Fibroblast of gingiva (primary cell): ENCODE measurements at places on chromosomes 13 and 19.

DNA sequence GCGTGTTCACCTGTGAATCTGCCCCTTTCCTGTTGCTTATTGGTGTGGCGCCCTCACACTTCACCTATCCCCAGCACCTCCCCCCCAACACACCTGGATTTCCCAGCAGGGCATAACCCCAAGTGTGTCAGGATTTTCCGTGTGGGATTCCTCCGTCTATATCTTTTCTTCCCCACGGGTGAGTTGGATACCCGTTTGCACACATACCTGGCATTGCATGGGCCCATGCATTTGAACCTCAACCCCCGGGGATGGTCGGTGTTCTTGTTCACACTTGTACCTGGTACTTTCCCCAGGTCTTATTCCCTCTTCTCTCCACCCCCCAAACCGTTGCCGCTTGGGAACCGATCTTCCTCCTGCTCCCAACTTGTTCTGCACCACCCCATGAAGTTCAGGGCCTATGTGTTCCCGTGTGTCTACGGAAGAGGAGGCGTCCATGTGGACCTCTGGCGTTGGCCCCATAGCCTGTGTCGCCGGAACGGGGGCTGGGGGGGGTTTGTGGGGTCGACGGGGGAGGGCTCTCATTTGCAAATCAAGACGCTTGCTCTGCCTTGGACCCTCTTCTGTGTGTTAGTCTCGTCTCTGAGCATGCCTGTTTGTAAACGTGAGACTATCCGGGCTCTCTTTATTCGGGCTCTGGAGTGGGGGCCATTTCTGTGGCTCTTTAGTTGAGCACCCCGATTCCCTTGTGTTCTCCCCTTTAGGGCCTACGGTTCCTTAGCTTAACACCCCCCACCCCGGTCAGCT, 1.7 kb downstream of the PRR12 start:
- no peak for DNase-seq

- DNase-seq = no peak
These were observed 35.9 kb downstream of the ELF1 start for GRCh38 chr13:40983259-40983658.

GRCh38 chr13:80086304-80086721, 254.6 kb downstream of the SPRY2 start:
- no peak for DNase-seq

GRCh38 chr19:12720851-12721655, 2.7 kb downstream of the TNPO2 start:
- no peak for DNase-seq

- DNase-seq = no peak
These were observed 21.3 kb upstream of the EPHX3 start for GRCh38 chr19:15253513-15253912.

- peak; percentile 75 for DNase-seq
These were observed 196.1 kb upstream of the MAB21L1 start for GRCh38 chr13:35672611-35673010.

DNA sequence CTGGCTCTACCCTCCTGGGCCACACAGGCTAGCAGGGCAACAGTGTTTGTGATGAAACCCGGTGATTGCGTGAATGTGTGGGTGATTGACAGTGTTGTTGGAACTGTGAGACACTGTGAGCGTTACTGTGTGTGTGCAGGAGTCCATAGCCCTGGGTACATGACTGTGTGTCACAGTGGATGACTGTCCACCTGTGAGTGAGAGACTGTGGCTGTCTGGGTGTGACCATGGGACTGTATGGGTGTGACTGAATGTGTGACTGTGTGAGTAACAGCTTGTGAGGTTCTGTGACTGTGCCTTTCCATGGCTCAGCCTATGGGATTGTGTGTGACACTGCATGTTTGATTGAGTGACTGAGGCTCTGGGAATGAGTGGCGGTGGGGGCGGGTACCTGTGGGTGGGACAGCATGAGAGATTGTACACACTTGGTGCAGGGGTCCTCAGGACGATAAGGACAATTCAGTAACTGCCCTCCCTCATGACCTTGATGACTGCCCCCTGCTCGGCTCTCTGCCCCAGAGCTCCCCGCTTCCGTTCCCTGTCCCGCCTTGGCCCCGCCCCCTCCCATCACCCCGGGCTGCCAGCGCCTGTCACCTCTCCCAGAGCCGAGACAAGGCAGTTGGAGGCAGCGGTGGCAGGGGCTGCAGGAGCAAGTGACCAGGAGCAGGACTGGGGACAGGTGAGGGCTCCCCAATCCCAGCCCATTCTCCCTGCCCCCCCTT, at the start of gene GIPR:
GIPR (plus strand) TSS at position 602 of the 722 bp plus-strand sequence. CDS start 1,300 bp downstream, outside the sequence.
- no peak for DNase-seq

DNA sequence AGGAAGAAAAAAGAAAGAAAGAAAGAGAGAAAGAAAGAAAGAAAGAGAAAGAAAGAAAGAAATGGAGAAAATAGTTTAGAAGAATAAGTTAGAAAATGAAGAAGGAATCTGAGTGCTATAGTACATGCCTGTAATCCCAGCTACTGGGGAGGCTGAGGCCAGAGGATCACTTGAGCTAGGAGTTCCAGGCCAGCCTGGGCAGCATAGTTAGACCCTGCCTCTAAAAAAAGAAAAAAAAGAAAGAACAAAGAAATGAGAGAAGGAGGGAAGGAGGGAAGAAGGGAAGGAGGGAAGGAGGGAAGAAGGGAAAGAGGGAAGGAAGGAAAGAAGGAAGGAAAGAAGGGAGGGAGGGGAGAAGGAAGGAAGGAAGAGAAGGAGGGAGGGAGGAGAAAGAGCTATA, 1339.8 kb downstream of the OLFM4 start:
- no peak for DNase-seq

GRCh38 chr13:99062593-99062992, 84.7 kb upstream of the DOCK9 start:
- DNase-seq = peak; percentile 74

GRCh38 chr13:72534951-72535640, 192.3 kb downstream of the MZT1 start:
- DNase-seq = no peak

GRCh38 chr19:28504139-28504538, 708.8 kb downstream of the UQCRFS1 start:
- no peak for DNase-seq

DNA sequence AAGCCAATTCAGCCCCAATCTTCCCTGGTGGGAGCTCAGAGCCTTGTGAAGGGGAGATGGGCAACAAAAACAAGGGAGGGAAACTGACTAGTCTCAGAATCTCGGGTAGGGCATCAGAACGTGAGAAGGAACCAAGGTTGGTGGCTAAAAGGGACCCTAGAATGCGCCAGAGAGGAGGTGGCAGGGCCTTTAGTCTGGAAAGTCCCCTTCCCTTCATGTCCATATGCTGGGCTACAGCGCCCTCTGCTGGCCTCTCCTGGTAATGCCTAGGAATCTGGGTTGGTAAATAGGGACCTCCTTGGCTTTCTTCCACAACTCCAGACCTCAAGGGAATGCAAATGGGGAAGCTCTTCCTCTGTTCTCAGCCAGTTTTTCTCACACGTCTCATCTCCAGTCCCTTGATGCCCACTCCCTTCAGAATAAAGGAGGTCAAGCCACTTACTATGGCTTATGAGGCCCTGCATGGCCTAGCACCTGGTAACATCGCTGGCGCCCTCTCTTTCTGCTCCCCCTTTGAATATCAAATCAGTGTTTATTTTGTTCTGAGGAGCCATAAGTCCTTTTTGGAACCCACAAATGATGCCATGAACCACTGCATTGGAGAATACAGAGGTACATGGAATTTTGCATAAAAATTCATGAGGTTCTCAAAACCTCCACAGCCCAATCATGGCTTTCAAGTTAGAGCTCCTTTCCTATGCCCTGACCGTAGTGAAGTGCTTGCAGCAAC, 1.4 kb upstream of the CCDC97 start:
- DNase-seq = peak; percentile 82

GRCh38 chr13:72643311-72643989, 84.0 kb downstream of the MZT1 start:
- DNase-seq = peak; percentile 29

DNA sequence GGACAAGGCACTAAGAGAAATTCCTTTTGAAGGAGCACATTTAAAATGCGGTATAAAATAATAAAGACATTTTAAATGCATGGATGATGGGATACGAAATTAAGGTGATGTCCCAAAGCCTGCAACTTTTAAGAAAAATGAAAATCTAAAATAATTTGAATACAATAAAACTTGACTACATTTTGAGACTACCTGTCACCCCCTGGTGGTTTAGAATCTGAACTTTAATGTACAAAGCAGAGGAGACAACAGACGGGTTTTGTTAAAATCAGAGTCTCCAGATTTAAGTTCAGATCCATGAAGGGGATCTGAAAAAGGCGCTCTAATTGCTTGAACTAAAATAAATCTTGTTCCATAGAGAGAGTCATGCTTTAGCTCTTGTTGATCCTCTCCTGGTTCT, 1129.3 kb upstream of the PCDH20 start:
- no peak for DNase-seq

DNA sequence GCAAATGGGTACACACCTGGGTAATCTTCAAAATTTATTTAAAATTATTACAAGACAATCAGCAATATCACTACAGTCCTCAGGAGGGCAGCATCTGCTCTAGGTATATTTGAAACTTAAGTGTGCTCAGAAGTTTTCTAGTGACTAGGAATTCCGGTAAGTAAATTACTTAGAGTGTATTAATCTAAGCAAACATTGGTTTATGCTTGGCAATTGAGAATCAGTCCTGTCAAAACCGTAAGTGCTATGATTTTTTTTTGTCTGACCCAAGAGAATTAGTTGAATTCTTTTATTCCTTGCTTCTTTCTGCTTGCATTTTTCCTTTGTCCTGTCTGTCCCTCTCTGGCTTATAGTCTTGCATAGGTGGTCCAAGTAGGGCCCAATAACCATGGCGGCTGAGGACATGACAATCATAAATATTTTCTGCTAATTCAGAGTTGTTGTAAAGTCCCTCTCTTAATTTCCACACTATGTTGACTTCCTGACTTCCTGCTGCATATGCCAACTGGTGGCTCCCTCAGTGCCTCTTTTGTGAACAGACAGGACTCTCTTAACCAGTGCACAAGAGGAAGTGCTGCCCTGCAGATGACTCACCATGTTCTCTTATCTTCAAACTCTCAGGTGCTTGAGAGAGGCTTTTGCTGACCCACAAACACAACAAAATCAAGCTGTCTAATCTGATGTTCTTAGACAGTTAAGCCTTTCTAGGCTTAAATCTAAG, 82.2 kb downstream of the SLAIN1 start:
- DNase-seq = peak; percentile 73

- DNase-seq = no peak
These were observed 4.1 kb downstream of the U2AF2 start for GRCh38 chr19:55658846-55659459.

GRCh38 chr13:36475468-36475867, 43.2 kb downstream of the CCNA1 start:
- DNase-seq = no peak

DNA sequence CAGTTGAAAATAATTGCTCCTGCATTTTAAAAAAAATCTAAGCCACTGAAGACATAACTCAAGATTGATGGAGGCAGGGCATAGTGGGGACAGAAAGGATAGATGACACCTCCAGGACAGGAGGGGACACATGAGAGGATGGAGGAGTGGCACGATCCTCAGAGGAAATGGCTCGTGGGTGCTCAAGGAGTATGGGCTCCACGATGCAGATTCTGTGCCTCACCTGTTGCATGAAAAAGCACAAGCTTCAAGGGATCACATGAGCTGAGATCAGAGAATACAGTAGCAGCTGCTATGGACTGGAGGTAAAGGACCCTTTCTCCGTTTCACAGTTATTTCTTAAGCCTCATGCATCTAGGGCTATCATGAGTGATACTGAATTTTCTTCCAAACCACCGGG, 69.7 kb upstream of the KL start:
- DNase-seq = no peak

GRCh38 chr19:47124937-47125668, 5.5 kb upstream of the SAE1 start:
- DNase-seq = peak; percentile 63

GRCh38 chr13:109406376-109406992, 379.9 kb downstream of the IRS2 start:
- DNase-seq = no peak

- DNase-seq = no peak
These were observed 1859.1 kb upstream of the PCDH20 start for GRCh38 chr13:63274772-63275171.

- no peak for DNase-seq
These were observed 2.1 kb downstream of the RNF225 start for GRCh38 chr19:58397533-58398037.
